Spleen (tissue), 13 donors: ENCODE measurements at places on chromosomes 6 and 20. TPM values are rescaled to one million over a fixed set of nuclear protein-coding genes. Genes with fewer than 3 reads are reported as not detected.

The PLAGL2 gene
- total RNA-seq = 15.1 TPM

The MARCKS gene
- total RNA-seq = 114 TPM

The CCN6 gene
- not detected for total RNA-seq

The PGC gene
- not detected for total RNA-seq

The MBOAT1 gene
- total RNA-seq = 14.0 TPM

The RPS18 gene
- 2,164 TPM for total RNA-seq

The SULF2 gene
- 18.3 TPM for total RNA-seq

The FBXO30 gene
- total RNA-seq = 8.1 TPM

The RIPOR3 gene
- 19.4 TPM for total RNA-seq

The ADGRB3 gene
- 1.1 TPM for total RNA-seq

The PRR18 gene
- total RNA-seq = 0.28 TPM
